ENCODE measurements at places on chromosomes 7 and 10.

- no peak for DNase-seq
Measured at GRCh38 chr10:17236468-17237148, 8.6 kb downstream of the VIM start.

- DNase-seq: no peak
Measured at GRCh38 chr10:80518143-80518806, 19.4 kb upstream of the SH2D4B start.

GRCh38 chr10:28761084-28761846 lies 83.9 kb downstream of the BAMBI start:
- no peak for DNase-seq

- no peak for DNase-seq
Measured at GRCh38 chr10:25701652-25702051, 232.4 kb upstream of the MYO3A start.

DNA sequence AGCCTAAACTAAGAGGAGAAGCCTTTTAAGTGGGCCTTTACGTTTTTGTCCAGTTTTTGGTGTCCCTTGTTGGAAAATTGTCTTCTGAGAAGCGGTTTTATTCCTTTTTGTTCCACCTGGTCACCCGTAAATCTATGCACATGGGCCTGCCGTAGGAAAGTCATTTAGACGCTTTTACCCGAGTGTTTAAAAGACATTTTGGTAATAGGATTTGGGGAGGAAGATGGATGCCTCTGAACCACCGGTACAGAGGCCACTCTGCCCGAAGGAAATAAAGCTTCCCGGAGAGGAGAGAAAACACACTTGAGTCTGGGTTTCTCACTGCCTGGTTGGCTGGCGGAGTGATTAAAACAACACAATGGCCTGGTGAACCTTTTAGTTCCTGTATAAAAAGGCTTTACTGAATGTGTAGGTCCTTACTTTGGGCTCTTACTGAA lies 760 bp downstream of the THNSL1 start:
- peak; percentile 3 for DNase-seq

All from stimulated activated CD4-positive, alpha-beta T cell treated with anti-CD3 and anti-CD28 coated beads, TNF-alpha, amount 100 ng/mL, for 4 hours (primary cell).